Activated CD4-positive, alpha-beta T cell treated with anti-CD3 and anti-CD28 coated beads for 1 hour (primary cell): ENCODE measurements at places on chromosomes 1 and 21.

GRCh38 chr1:63848733-63849132, 74.9 kb downstream of the ROR1 start:
- DNase-seq = no peak

GRCh38 chr1:6753320-6754140, 31.7 kb upstream of the CAMTA1 start:
- no peak for DNase-seq

DNA sequence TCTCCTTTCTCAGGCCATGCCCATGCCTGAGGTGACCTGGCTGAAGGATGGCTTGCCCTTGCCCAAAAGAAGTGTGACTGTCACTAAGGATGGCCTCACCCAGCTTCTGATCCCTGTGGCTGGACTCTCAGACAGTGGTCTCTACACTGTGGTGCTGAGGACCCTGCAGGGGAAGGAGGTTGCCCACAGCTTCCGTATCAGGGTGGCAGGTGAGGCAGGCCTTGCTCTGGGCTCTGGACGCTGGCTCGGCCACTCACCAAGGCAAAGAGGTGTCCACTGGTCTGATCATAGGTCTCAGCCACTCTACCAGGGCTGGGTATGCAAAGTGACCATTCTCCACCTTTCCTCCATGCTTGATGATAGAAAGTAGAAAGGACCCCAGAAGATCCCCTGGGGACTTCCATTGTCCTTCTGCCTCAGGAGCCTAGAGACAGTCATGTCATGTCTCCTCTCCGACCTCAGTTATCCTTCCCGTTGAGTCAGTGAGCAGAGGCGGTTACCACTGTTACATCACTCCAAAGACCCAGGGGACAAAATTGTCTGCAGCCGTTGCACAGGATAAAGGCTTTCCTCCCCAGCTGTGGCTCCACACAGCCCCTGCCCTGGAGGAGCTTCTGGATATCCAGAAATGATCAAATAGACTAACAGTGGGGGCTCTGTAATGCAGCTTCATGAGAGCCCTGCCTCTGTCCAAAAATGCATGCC, 34.2 kb downstream of the IGFN1 start:
- no peak for DNase-seq

GRCh38 chr21:19181604-19182140, 778.1 kb upstream of the TMPRSS15 start:
- DNase-seq = no peak

DNA sequence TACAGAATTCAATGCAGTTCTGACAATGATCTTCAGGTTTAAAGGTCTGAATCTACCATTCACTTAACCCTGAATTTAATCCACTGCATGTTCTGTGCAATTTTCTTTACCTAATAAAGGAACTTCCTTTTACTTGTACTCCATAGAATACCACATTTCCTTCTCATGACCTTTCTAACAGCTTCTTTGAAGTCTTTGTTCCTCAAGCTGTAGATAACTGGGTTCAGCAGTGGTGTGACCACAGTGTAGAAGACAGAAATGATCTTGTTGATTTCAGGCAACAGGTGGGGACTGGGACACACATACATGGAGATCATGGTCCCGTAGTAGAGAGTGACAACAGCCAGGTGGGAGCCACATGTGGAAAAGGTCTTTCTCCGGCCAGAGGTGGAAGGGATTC, 878 bp downstream of the OR11L1 start:
- no peak for DNase-seq

DNA sequence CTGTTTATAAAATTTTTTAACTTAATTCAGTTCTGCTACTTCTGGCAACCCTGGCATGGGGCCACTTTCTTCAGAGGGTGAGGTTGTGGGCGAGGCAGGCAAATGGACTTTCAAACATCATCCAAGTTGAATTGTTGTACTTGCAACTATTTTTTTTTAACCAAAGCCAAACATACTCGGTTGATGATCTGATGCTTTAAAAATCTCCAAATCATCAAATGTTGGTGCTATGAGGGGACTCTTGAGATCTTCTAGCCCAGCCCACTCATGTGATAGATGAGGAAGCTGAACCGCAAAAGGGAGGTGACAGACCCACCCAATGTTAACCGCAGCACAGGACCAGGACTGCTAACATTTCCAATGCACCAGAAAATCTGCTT, 6.7 kb downstream of the SLC1A7 start:
- no peak for DNase-seq

GRCh38 chr1:85623061-85623471, 42.5 kb downstream of the CCN1 start:
- DNase-seq = no peak

DNA sequence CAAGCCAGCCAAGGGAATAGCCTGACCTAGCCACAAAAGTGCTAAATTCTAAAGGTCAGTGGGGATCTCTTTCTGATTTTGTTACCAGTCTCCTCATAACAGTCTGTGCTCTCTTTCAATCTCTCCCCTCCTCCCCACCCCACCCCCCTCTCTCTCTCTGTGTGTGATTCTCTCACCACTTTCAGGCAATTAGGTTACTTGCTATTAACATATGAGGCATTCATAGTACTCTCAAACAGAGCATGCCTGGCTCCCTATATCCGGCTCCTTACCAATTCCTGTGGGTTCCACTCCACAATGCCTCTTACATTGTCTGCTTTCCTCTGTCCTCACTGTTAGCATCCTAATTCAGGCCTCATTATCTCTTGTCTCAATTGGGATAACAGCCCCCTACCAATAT, 464.3 kb upstream of the DEPDC1 start:
- DNase-seq = no peak

DNA sequence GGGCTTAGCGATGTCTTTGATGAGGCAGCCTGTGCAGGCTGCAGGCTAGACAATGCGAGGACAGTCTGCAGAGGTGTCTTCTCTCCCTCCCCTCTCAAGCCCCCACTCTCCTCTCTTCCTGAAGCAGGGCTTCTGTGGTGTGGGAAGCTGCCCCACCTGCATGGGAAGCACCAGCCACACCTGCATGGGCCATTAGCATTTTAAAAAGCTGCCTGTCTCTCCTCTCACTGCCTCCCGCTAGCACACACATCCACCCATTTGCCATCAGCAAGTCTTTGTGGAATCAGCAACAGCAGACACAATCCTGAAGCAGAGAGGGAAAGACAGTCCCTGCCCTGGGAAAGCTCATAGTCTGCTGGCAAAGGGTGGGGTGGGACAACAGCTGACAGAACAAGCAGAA, 53.1 kb downstream of the NAV1 start:
- no peak for DNase-seq
